ENCODE measurements at places on chromosomes 4 and X. TPM values are rescaled to one million over a fixed set of nuclear protein-coding genes. Genes with fewer than 3 reads are reported as not detected.

Gene PAGE2
- not detected for total RNA-seq

DNA sequence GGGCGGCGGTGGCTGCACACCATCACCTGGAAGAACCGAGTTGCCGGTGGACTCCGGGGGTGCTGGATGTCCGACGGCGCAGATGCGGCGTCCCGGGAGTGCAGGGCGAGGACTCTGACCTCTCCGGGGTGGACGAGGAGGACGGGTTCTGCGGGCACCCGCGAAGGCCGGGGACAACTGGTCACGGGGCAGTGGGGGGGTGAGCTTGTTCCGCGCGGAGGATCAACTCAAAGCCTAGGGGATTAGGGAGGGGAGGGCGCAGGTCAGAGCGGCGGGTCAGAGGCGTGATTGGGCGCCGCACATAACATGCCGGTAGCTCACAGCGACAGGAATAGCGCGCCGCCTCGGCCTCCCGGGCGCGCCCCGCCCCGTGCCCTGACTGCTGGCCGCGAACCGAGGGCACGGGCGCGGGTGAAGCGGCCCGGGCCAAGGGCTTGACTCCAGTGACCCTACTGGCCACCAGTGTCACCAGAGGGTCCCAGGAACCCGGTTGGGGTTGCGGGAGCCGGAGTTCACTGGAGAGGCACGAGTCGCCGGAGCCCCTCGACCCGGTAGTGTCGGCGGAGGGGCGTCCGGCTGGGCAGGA lies at the start of gene KLHL34:
Gene KLHL34 (minus strand): TSS at position 179 of the 586 bp plus-strand sequence. CDS start 542 bp downstream, outside the sequence.
- peaks cover 9% of the 10 kb centered on the region for H3K27me3 ChIP-seq
- peaks cover 6% of the 10 kb centered on the region for H3K4me1 ChIP-seq
- H3K27ac ChIP-seq: peak within 1 kb of the TSS; percentile 93
- no peaks in the 10 kb centered on the region for H3K36me3 ChIP-seq
- no peak for DNase-seq

Gene CEP44
- 49.5 TPM for total RNA-seq

- peak; percentile 94 for DNase-seq
- H3K36me3 ChIP-seq: no peaks in the 10 kb centered on the region
- no peaks in the 10 kb centered on the region for H3K27me3 ChIP-seq
- no peaks in the 10 kb centered on the region for H3K4me1 ChIP-seq
These were observed 14.7 kb upstream of the ANXA5 start for GRCh38 chr4:121711263-121712000.

Gene DUSP9
- total RNA-seq: 0.28 TPM

DNA sequence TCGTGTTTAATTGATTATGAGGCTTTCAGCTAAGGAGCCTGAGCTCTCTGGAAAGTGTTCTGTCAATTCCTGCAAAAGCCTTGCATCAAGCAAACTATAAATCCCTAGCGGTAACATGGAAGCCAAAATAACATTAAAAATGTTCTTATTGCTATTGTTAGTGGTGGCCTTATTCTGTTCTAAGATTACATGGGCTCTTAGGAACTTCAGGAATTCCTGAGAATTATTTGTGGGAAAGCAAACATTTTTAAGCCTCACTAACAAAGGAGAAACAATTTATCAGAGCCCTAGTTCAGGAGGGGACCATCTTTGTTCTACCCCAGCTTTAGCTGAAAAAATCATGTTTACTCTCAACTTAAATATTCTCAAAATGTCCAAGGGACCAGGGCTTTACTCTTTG lies 119.6 kb downstream of the PAPSS1 start:
- H3K27ac ChIP-seq: no peak overlapping the region
- DNase-seq: no peak
- no peaks in the 10 kb centered on the region for H3K4me1 ChIP-seq
- no peaks in the 10 kb centered on the region for H3K27me3 ChIP-seq

- H3K4me1 ChIP-seq: no peaks in the 10 kb centered on the region
- no peak overlapping the region for H3K4me3 ChIP-seq
- H3K36me3 ChIP-seq: no peaks in the 10 kb centered on the region
- H3K27me3 ChIP-seq: no peaks in the 10 kb centered on the region
- DNase-seq: no peak
- H3K27ac ChIP-seq: no peak overlapping the region
These were observed 176.8 kb upstream of the DCAF12L2 start for GRCh38 chrX:126342859-126343258.

- H3K4me3 ChIP-seq: no peak overlapping the region
- peaks cover 24% of the 10 kb centered on the region for H3K27me3 ChIP-seq
- no peaks in the 10 kb centered on the region for H3K36me3 ChIP-seq
- no peak overlapping the region for H3K27ac ChIP-seq
- peak; percentile 63 for DNase-seq
- peaks cover 10% of the 10 kb centered on the region for H3K4me1 ChIP-seq
These were observed 31.8 kb upstream of the IQSEC2 start for GRCh38 chrX:53312946-53313727.

DNA sequence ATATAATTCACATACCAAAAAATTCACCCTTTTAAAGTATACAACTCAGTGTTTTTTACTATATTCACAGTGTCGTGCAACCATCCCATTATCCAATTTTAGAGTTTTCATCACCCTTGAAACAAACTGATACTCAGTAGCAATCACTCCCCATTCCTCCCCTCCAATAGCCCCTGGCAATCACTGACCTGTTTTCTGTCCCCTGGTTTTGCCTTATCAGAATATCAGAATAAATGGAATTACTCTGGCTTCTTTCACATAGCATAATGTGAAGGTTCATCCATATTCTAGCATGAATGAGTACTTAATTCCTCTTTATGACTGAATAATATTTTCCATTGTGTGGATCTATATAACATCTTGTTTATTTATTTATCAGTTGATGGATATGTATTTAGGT lies 153.2 kb downstream of the AASDH start:
- no peaks in the 10 kb centered on the region for H3K36me3 ChIP-seq
- DNase-seq: no peak
- H3K27ac ChIP-seq: no peak overlapping the region

- no peaks in the 10 kb centered on the region for H3K36me3 ChIP-seq
- no peaks in the 10 kb centered on the region for H3K4me1 ChIP-seq
- no peaks in the 10 kb centered on the region for H3K27me3 ChIP-seq
- DNase-seq: no peak
These were observed 575.3 kb downstream of the TRIML1 start for GRCh38 chr4:188714501-188714900.
